Stimulated activated CD8-positive, alpha-beta memory T cell treated with anti-CD3 and anti-CD28 coated beads, Interleukin-15, amount 100 ng/mL, for 4 hours (primary cell): ENCODE measurements at places on chromosomes 3 and 15.

GRCh38 chr3:72914383-72914782 lies 26.5 kb downstream of the GXYLT2 start:
- DNase-seq: no peak

GRCh38 chr3:31692751-31693150 lies 160.0 kb downstream of the STT3B start:
- no peak for DNase-seq

- DNase-seq: no peak
These were observed 39.6 kb downstream of the SEMA6D start for GRCh38 chr15:47756872-47757271.

GRCh38 chr3:100865442-100865841 lies 127.8 kb downstream of the ABI3BP start:
- DNase-seq: no peak

- no peak for DNase-seq
These were observed 46.4 kb downstream of the MORC1 start for GRCh38 chr3:109071350-109072142.

GRCh38 chr3:124246949-124247348 lies 255.0 kb upstream of the ROPN1 start:
- DNase-seq: no peak

DNA sequence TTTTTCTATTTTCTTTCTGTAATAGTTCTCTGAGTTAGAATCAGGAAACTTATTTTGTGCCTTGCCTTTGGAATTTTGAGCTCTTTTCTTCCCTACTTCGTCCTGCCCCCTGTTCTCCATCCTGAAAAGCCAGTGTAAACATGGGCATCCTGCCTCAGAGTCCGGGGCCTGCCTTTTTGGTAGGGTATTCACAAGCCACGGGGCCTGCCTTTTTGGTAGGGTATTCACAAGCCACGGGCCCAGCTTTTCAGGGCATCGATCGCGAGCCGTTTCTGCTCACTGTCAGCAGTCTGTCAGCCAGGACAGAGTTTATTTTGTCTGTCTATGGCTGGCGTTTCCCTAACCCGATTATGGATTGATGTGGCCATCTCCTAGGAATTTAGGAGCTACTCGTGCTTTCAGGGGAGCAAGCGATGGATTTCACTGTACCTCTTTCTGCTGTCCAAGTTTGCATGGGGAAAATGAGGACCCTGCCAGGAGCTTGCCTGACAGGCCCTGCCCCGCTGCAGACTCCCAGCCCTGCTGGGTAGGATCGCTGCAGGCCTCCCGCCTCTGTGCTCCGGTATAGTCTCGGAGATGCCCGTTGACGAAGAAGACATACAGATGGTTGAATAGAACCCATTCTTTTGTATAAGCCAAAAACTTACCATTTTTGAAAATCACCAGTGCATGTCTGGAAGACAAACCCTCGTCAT lies 12.8 kb downstream of the SYNM start:
- no peak for DNase-seq

DNA sequence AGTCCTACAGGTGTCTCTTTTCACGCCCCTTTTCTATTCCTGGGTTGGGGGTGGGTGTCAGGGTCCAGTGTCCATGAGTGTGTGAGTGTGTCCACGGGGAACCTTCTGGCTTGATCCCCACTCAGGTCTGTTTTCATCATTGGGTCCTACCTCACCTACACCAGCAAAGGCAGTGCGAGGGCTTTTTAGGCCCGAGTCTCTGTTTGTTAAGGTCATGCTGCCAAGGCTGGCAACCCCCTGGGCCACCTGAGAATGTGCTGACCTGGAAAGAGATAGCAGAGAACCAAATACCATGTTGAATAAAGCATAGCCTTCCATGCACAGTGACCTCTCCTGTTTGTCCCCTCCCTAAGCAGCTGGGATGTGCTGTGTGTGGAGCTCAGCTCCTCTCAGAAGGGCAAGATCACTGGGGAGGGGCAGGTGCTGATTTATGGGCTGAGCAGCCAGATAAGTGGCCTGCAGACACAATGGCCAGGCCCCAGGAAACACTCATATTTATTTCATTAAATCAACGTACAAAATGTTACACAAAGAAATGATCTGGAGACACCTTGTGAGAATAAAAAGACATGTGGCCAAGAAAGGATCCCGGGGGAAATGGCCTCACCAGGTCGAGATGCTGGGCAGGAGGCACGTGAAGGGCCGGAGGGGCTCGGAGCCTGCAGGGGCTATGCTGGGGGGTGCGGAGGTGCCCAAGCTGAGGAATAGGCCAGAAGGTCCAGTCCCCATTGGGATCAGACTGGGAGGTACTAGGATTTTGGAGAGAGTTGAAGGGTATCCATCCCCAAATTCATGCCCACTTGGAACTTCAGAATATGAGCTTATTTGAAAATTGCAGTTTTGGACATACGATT lies 36.1 kb downstream of the RAB6B start:
- no peak for DNase-seq

DNA sequence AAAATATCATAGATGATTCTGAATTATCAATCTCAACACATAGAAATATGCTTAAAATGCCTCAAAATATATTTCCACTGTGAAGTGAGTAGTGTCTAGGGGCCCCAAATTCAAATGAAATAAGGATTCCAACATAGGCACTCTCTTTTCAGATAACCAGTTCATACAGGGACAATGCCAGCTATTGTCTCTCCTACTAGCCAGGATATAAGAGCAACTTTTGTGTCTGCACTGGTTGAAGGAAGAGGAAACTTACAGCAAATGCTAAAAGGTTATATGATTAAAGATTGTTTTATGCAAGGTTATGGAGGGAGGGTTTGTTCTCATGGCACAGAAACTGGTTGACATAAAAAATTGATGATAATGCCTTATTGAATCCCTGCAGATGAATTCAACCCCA lies 579.4 kb upstream of the ALCAM start:
- DNase-seq: no peak

GRCh38 chr3:43213631-43214030 lies 72.7 kb upstream of the SNRK start:
- no peak for DNase-seq

DNA sequence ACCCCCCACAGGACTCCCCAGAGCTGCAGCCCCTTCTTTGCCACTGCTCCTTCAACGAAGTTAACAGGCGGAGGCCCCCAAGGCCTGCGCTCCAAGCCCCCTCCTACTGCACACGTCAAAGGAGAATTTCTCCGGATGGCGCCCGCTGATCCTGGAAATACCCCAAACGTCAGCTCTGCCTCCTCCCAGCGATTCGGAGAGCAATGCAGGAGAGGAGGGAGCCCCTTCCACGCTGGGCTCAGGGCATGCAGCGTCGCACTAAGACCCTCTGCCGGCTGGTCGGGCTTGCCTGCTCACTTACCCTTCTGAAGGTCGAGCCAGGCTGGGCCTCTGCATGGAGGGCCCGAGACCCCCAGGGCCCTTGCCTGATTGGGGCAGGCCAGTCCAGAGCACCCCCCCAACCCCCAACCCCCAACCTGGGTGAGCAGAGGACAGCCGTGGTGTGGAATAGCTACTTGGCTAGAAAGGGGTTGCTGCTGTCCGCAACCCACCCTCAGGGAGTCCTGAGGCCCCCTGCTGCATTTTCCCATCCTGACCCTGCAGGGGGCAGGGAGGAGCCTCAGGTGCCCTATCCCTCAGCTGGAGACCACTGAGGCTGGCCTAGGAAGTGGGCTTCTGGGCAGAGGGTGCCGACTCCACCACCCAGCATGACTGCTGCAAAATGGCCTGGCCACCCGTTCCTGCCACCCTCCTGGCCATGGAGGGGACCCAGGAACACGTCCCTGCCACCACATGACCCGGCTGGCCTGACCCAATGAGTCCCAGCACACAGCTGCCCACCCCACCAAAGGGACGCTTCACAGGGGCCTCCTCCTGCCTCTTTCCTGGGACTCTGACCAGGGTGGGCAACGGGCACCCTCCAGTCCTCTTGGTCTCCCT lies 976 bp downstream of the ATP2B2 start:
- no peak for DNase-seq

- DNase-seq: peak; percentile 26
These were observed 37.0 kb downstream of the PARP16 start for GRCh38 chr15:65249641-65250040.

- DNase-seq: no peak
These were observed 9.1 kb downstream of the NCEH1 start for GRCh38 chr3:172701751-172702150.

DNA sequence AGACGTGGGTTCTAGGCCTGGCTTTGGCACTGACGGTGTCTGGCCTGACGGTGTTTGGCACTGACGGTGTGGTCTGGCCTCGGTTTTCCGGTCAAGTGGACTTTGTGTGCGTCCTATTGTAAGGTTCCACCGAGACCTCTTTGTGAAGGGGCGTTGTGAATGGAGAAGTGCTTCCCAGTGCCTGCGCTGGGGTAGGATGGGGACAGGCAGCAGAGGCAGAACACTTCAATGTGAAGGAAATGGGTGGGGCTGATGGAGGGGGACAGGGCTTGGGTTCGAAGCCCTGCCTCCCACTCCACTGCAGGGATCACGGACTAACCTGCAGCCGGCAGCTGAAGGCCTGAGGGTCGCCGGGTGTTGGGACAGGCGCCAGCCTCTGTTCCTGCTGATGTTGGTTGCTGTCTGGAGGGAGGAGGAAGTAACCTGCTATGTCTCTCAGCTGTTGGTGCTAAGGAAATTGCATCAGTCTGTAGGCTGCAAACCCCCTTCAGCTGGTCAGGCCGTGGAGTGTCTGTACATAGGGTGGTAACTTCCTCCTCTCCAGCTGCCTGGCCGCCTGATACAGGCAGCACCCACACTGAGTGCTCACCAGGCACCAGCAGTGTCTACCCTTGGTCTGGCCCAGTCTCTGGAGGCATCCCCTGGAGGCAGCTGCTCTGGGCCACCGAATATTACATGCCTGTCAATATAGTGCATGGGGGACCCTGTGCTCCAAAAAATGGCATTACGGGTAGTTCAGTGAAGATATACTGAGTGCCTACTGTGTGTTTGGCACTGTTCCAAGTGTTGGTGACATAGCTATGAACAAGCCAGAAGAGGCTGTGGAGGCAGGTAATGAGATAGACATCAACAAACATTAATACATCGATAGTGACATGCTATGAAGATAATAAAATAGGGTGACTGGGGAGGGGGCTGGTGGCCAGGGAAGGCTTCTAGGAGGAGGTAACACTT lies 1.1 kb downstream of the TM6SF1 start:
- DNase-seq: peak; percentile 3

- DNase-seq: no peak
These were observed 183.5 kb upstream of the NSMCE3 start for GRCh38 chr15:29452881-29453731.

- DNase-seq: no peak
These were observed 29.8 kb upstream of the MUC13 start for GRCh38 chr3:124964387-124964786.
